DMS79 (cell line): ENCODE measurements at places on chromosomes 12 and 14.

DNA sequence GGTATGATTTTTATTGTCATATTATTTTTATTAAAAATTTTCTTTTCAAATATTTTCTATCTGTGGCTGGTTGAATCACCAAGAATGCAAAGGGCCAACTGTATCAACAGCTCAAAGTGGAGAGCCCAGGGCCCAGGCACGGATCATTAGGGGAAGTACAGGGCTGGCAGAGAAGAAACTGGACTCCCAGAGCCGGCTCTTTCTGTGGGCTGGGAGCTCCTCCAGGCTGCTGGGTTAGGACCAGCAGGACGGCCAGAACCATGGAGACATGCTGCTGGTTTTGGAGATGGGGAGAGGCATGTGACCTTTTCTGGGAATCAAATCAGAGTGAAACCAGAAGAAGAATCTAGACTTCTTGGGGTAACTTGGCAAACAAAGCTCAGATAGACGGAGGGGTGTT lies 220.5 kb downstream of the CACNA1C start:
- DNase-seq: no peak

- no peak for DNase-seq
Observed at GRCh38 chr12:50934371-50934851, 17.9 kb upstream of the HIGD1C start.

DNA sequence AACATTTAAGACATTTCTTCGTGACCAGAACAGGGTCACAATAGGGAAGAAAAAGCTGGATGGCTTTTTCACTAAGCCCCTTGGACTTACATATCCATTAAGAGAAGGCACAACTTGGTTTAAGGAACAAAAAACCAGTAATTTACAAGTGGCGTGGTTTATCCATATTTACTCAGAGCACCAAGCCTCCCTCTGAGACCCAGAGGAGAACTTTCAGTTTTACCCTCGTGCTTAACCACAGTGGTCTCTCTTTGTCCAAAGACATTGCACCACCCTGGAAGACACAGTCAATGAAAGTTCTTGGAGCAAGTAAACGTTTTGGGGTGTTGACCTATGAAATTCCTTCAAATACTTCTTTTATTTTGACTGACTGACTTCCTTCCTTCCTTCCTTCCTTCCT lies 52.5 kb downstream of the SSPN start:
- no peak for DNase-seq

DNA sequence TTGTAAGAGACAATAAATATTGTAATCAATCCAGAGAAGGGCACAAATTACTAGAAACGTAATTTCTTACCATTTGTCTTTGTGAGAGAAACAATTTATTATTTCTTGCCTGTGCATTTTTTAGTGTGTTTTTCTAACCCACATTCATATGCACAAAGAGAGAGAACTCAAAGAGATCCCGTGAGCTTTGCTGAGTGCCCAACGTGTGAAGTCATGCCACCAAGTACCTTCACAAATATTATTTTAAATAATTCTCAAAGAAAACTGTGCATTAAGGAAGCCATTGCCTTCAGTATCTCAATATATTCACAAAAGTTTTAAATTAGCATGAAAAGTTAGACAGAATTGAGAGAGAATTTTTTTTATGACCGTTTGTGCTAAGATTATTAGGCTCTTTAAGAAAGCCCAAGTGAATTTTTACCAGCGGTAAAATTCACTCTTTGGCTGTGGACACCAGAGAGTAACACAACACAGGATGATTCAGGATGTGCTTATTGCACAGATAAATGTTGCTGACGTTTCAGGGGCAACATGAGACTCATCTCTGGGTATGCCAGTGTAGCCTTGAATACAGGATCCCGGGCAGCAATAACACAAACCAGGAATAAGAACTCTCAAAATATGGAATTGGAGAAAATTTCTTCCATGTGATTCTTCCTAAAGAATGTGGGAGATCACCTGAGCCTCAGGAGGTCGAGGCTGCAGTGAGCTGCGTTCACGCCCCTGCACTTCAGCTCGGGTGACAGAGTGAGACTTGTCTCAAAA lies 2.9 kb downstream of the ARHGDIB start:
- DNase-seq: no peak

DNA sequence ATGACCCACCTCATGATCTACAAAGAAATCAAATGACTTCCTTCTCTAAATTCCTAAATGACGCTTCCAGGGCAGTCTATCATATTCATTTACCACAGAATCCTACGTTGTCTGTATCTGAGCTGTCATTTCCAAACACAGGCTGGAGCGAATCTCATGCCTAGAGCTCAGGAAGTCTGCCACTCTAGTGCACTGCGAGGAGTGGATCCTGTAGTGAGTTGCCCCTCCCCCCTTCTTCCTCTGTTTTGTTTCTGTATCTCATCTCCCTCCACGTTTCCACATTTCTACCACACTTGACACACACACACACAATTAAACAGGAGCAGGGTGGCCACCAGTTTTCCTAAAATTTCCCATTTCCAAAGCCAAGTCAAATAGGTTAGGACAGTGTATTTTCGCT lies 415.4 kb upstream of the PRICKLE1 start:
- no peak for DNase-seq

- no peak for DNase-seq
Observed at GRCh38 chr14:34824256-34824655, 50.9 kb downstream of the BAZ1A start.
